ENCODE measurements at places on chromosomes 11 and 22. TPM values are rescaled to one million over a fixed set of nuclear protein-coding genes. Genes with fewer than 3 reads are reported as not detected.

CDCA5 gene
- 6.8 TPM for total RNA-seq

TMEM151A gene
- not detected for total RNA-seq

SLC3A2 gene
- 200 TPM for total RNA-seq

OR8D4 gene
- total RNA-seq = not detected

OR5AK2 gene
- not detected for total RNA-seq

All from natural killer cell (primary cell).